ENCODE measurements at places on chromosomes 7 and 10.

GRCh38 chr10:125084191-125084613 lies 76.2 kb downstream of the CTBP2 start:
- no peak for DNase-seq

DNA sequence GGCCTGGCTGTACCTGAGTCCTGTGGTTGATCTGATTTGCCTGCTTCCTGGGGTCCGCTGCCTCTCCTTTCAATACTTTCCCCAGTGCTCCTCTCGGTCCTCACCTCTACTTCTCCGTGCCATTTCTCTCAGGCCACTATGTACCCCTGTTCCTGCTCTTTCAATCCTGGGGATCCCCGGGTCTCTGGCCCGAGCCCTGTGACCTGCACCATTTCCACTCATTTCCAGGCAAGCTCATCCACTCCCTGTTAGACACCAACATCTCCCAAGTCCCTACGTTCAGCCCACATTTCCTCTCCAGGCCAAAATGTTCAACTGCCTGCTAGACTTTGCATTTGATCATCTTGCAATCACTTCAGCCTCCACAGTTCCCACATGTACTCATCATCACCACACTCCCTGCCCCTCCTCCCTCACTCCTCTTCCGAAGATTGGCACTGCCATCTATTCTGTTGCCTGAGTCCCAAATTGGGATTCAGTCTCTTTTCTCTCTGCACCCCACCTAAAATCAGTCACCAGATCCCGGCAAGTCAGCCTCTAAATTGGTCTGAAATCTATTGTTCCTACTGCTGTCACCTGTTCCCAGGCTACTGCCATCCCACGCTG lies 34.4 kb upstream of the ZMIZ1 start:
- no peak for DNase-seq

- no peak for DNase-seq
Measured at GRCh38 chr7:95424716-95425115, 10.1 kb downstream of the PON2 start.

GRCh38 chr7:108589874-108590273 lies 20.2 kb downstream of the DNAJB9 start:
- DNase-seq, result no peak

Data from kidney epithelial cell (primary cell).